ENCODE measurements at places on chromosomes 12 and 14. TPM values are rescaled to one million over a fixed set of nuclear protein-coding genes. Genes with fewer than 3 reads are reported as not detected.

The KRT2 gene
- not detected for total RNA-seq

The DDX47 gene
- 26.7 TPM for total RNA-seq

The RNASE4 gene
- 9.0 TPM for total RNA-seq

The NAA30 gene
- total RNA-seq: 24.2 TPM

The USP30 gene
- 12.1 TPM for total RNA-seq

The OR6C75 gene
- total RNA-seq: not detected

The ZDHHC17 gene
- total RNA-seq: 17.0 TPM

The CLEC9A gene
- not detected for total RNA-seq

The MAP3K9 gene
- 1.9 TPM for total RNA-seq

The PYGL gene
- 5.8 TPM for total RNA-seq

The ELK3 gene
- total RNA-seq: 17.1 TPM

The NOVA1 gene
- total RNA-seq: 3.7 TPM

- DNase-seq: no peak
Observed at GRCh38 chr14:101707068-101707842, 54.3 kb upstream of the PPP2R5C start.

DNA sequence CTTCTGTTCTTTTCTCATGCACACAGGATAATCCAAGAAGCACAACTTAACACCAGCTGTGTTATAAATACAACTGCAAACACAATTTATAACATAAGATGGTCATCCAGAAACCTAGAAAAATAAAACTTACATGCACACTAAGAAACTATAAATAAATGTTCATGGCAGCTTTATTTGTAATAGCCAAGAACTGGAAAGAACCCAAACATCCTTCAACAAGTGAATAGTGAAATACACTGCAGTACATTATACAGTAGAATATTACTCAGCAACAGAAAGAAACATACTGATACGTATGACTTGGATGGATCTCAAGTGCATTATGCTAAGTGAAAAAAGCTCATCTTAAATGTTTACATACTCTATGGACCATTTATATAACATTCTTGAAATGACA is 132.7 kb downstream of the SPTSSA start:
- no peak for DNase-seq

DNA sequence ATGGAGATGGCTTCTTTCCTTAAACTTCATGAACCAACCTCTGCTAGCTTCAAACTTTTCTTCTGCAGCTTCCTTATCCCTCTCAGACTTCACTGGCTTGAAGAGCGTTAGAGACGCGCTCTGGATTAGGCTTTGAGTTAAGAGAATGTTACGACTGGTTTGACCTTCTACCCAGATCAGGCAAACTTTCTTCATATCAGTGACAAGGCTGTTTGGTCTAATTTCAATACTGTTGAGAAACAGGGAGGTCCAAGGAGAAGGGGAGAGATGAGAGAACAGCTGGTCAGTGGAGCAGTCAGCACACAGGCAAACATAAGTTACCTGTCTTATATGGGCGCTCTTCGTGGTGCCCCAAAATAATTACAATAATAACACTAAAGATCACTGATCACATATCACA is 14.9 kb downstream of the SCAF11 start:
- DNase-seq: no peak

DNA sequence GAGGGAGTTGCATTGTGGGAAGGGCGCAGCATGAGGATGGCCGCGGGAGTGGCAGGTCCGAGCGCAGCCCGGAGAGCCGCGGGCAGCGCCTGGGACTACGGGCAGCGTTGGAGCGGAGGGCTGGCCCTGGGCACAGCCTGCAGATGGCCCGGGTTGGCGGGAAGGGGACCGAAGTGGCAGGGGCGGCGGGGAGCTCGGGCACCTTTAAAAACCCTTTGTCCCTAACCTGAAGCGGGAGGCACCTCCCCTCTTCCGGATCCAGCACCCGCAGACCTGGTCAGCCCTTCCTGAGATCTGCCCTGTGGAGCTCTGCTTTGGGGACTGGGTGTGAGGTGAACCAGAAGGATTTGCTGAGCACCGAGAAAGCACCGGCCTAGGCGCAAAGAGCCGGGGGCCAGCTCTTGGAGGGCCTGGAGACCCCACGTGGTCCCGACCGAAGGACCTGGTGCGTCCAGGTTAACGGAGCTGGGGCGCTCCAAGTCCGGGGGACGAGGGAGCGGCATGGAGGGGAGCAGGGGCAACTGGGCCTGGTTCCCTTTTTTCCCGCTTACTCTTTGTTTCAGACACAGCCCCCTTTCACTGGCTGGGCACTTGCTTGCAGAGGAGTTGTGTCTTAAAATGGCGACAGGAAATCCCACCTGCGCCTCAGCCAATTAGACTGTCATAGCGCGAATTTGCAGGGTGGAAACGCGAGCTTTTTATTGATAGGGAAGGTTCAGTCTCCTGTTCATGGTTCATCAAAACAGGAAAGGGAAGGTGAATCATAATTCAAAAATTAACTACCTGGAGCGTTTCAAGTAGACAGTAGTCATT is 792 bp upstream of the SLC38A1 start:
- DNase-seq: no peak

DNA sequence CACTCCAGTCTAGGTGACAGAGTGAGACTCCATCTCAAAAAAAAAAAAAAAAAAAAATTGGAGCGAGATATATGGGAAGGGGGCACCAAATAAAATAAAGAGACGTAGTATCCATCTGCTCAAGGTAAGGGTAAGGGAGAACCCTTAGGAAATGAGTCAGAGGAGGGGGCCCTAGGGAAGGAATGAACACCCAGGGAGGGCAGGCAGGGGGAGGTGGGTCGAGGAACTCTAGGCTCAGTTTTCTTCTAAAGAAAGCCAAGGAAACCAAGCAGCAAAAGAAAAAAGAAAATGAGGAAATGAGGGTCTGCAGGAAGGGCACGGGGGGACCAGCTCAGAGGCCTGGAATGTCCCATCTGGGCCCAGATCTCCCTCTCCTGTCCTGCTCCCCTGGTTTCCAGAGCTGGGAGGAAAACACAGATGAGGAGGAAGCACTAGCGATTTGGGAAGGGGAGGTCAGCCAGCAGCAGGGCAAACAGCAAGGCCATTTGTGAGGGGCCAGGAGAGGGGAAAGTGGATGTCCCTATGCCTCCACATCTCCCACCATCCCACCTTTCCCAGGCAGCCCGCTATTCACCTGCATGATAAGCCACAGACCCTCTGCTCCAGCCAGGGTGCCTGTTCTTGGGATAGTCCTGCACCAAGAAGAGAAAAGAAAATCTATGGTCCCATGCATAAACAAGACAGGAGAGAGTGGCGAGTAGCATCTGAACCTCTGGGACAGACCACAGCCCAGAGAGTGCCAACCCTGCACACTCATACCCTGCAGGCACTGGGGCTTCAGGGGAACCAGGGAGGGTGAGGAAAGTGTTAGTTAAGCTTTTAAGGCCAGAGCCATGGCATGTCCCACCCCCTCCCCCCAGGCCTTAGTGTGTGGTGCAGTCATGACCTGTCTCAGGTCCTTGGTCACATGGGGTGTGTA is 11.9 kb downstream of the SPRYD3 start:
- no peak for DNase-seq

GRCh38 chr14:69038455-69039287 is 59.6 kb upstream of the ACTN1 start:
- no peak for DNase-seq

DNA sequence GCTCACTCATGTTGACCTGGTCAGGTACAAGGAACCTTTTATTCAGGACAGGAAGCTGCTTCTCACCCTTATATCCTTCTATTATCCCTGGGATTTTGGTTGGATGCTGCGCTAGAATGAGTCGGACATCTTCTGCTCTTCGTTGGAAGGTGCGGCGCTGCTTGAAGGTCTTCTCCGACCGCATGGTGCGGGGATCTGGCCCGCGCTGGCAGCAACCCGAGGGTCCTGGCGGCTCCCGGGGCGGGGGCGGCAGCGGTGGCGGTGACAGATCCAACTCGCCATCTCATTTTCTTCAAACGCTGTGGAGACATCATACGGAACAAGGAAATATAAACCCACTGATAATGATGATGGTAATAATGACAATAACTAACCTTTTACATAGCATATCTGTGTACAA is 126.3 kb downstream of the ATXN7L3B start:
- DNase-seq: no peak

DNA sequence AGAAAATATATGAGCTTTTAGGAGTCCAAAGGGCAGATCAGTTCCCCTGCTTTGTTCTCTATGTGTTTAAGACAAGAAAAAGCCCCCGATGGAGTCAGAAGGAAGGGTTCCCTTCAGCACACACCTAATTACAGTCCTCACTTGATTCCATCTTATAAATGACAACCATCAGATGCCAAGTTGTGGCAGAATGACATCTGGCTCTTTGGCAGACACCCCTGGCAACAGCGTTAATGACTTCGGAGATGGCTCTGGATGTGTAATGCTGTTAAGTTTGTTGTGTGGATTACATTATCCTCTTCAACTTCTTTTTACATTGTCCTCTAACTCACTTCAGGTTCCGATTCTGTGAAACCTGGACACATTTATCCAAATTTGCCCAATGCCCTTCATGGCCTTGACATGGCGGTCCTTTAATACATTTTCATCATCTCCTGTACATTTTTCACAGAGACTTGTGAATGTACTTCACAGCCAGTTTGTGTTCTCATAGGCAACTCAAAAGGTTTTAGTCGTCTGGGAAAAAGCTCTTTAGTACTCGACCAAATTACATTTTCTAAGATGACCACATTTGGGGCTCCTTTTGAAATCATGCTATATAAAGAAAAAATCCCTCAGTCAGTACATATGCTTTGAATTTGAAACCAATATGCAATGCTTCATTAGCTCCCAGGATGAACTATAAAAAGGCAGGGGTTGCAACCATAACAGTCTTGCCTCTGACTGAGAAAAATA is 667.8 kb downstream of the NOVA1 start:
- DNase-seq: no peak

DNA sequence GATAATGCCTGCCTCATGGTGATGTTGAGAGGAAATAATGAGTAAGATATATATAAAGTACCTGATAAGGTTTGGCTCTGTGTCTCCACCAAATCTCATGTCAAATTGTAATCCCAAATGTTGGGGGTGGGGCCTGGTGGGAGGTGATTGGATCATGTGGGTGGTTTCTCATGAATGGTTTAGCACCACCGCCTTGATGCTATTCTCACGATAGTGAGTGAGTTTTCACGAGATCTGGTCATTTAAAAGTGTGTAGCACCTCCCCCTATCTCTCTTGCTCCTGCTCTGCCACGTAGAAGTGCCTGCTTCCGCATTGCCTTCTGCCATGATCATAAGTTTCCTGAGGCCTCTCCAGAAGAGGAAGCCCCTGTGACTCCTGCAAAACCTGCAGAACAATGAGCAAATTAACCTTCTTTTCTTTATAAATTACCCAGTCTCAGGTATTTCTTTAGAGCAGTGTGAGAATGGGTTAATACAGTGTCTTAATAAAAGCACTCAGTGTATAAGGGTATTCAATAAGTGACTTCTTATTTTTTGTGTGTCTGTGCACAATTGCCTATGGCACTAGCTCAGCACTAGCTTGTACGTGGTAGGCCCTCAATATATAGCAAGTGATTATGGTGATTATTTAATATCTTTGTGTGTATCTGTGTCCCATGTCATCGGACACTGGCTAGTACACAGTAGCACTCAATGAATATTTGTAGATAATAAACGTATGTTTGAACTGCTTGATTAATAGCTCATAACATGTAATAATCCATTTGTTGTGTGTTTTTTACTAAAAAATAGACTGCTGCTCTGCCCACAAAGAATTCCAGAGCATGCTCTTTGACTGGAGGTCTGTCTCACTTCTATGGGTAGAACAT is 138.1 kb upstream of the LMNTD1 start:
- no peak for DNase-seq

GRCh38 chr12:93679308-93679925 is 2.2 kb downstream of the CRADD start:
- DNase-seq: peak; percentile 44

GRCh38 chr14:37985826-37986470 is 221.8 kb upstream of the SSTR1 start:
- DNase-seq: no peak

DNA sequence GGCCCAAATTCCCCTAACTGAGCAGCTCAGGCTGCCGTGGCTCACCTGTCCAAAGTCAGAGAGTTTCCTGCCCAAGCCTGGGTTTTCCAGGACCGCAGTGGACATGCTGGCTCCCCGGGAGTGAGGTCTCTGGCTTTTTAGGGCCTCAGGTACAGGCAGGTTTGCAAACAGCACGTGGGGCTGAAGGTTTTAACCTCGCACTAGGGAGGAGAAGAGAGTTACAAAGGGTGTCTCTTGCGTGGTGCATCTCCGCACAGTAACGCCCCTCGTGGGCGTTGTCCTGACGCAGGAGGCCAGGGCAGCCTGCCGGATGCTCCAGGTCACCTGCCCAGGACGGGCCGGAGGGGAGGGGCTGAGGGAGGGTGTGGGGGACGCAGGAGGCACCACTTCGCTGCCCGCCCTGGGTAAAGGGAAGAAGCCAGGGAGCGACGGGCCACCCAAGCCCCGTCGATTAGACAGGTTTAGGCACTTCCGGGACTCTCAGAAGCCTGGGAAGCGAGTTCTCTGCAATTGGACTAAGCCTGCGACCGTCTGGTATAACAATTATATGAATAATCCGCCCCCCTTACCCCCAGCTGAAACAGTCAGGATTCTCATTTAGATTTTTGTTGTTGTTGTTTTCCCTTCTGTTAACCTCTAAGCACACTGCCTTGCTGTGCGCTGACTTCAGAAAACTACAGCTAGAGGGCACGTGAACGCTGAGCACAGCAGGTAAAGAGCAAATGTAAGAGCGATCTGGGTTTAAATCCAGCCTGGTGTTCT is at the start of gene PAH:
Gene PAH (minus strand): TSS at position 219 of the 762 bp plus-strand sequence. CDS start 114 bp downstream, at position 105.
- no peak for DNase-seq

GRCh38 chr12:59357811-59358210 is 238.0 kb upstream of the SLC16A7 start:
- DNase-seq: no peak

- DNase-seq: no peak
Observed at GRCh38 chr12:26800858-26801257, 32.1 kb downstream of the ITPR2 start.

DNA sequence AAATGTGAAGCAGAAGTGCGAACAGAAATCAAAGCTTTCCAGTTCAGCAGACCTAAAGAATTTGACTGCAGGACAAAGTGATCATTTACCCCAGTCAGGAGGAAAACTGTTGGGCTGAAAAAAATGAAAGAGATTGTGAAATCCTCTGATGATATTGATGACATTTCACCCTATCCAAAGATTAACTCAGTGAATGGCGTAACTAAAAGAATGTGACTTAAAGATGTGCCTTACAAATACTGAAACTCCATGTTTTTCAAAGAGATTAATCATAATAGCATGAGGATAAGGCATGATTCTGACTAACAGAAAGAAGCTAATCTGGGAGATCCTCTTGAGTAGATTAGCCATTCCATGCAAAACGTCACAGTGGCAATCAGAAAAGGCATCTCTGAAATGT is 225.6 kb downstream of the DUSP6 start:
- DNase-seq: no peak
